ENCODE measurements at places on chromosomes 3 and 15.

- no peak for DNase-seq
These were observed 251.8 kb upstream of the RORA start for GRCh38 chr15:61480863-61481262.

- DNase-seq, result no peak
These were observed 54.2 kb downstream of the OSTN start for GRCh38 chr3:191253089-191253799.

DNA sequence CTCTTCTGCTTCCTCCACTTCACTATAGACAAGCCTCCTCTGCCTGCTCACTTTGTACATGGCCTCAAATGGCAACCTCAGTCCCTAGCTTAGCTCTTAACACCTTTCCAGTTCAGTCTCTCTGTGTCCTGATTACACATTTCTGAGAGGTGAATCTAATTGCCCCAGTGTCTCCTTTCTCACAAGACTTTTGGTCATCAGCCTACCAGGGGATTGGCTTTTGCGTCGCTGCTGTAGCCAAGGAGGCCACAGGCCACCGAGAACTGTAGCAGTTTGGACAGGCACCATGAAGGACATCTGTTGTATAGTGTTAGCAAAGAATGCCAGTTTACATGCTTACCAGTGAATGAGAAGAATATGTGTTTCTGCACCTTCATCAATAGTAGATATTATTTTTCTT, 8.5 kb downstream of the IREB2 start:
- no peak for DNase-seq

DNA sequence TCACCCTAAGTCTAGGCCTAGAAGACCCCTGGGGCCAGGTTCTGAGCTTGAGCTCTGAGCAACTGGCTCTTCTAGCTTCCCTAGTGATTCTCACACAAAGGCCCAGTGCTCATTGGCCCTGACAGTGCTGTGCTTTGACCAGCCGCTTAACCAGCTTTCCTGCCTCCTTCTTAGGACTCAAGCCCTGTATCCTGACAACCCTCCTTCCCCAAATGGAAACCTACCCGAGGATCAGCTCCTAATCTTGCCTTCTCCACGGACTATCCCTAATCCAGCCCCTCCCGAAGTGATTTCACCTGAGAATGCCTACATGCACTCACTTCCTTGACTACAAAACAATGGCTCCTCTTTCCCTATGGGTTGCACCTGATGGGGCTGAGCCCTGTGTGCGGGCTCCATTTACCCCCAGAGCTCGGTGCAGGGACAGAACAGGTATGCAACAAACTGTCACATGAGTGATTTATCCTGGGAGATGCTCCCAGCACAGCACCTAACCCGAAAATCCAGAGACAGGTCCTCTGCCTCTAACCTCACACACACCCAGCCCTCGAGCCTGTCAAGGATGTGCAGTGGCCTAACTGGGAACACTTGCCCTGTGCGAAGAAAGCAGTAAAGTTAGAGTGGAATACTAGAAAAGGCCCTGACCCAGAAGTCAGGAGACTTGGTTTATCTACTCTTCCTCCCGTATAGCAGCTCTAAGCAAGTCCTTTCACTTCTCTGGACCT, 2.3 kb downstream of the MEGF11 start:
- DNase-seq, result no peak

DNA sequence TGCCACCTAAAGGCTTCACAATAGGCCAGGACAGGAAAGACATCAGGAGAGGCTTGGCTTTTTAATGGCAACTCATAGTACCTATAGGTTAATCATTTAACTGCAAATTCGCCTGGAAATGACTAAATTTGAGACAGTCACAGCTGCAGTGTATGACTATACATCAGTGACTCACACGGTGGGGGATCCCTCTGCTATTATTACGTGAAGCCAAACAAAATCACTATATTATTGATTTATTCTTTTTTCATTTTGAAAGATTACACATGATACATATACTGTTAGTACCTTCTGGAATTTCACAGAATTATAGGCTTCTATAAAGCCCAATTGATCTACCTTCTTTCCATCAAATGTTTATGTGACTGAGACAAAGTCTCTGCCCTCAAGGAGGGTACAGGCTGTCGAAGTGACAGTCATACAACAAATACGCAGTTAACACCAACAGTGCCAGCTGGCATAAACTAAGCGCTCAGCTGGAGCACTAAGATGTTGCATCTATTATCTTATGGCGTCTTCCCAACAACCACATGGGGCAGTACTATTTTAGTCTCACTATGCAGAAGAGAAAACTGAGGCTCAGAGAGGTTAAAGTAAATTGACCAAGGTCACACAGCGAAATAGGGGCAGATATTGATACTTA, 82.0 kb upstream of the LMOD3 start:
- peak; percentile 18 for DNase-seq

- DNase-seq, result peak; percentile 89
These were observed 404.6 kb upstream of the C2CD4B start for GRCh38 chr15:62569460-62570404.

GRCh38 chr15:95567686-95568085, 762.8 kb upstream of the NR2F2 start:
- peak; percentile 88 for DNase-seq

DNA sequence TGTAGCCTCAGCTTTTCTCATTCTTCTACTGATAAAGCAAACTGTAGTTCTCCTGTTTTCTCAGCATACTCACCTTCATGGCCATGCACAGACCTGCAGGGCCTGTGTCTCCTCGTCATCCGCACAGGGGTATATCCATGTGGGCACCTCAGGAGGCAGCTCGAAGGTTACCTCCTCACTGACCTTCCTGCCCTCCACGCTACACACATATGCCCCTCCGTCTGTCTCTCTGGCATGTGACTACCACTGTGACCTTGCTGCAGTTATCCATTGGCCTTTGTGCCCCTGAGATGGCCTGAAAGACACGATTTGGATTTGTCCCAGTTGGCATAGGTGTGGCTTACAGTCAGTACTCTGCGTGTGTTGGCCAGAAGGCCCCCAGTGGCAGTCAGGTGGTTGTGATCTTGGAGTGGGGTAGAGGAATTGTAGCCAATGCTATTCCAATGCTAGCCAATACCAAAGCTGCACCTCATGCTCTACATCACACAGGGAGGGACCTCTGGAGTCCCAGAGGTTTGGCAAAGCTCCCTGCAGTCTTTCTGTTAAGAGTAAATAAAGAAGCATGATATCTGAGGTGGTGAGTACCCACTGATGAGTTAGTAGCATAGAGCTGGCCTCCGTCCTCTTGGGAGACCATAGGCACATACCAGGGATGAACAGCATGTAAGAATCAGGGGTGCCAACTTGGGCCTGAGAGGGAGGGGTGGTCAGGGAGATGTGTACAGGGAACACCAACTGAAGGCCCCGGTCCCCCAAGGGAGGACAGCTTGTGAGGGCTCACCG, 143.4 kb downstream of the EEFSEC start:
- no peak for DNase-seq

DNA sequence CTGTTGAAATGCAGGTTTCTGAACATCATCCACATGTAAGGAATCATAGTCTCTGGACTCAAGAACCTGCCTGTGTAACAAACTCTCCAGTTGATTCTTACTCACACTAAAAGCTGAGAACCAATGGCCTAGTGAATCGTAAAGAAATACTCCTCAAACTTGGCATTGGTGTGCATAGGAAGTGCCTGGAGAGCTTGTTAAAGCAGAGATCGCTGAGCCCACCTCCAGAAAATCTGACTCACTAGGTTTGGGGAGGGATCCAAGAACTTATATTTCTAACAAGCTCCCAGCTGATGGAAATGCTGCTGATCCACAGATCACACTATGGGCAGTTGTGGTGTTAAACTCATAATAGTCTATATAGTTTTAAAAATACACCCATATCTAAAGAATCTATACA, 55.8 kb upstream of the LMCD1 start:
- DNase-seq, result peak; percentile 95

- no peak for DNase-seq
These were observed 18.4 kb downstream of the CLDN1 start for GRCh38 chr3:190303884-190304283.

GRCh38 chr3:52305926-52306325, 10.2 kb upstream of the DNAH1 start:
- DNase-seq, result no peak

DNA sequence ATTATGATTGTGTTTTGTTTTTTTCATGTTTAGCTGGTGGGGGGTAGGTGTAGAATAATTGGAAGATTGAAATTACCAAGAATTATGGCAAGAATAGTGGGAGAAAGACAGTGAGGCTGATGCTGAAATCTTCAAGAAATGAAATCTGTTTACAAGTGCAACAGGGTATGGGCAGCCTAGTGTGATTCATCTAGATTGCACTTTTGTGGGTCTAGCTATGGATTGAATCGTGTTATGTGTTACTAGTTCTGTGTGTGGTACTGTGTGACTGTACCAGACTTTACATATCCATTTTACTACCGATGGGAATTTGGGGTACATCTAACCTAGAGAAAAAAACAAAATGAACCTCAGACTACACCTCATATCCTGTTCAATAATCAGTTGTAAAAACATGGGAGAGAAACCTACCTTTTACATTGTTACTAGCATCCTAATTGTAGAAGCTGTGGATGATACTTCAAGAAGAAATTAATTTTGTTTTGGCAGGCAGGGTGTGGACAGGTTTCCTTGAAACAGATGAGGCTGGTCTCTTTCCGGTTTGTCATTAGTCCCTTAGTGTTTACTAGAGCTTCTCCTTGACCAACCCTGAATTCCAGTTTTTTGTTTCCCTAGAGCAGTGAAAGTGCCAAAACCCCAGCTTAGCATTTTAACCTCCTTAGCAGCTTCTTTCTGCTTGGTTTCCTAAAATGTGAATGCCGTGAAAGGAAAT, 47.9 kb downstream of the OPA1 start:
- peak; percentile 25 for DNase-seq

DNA sequence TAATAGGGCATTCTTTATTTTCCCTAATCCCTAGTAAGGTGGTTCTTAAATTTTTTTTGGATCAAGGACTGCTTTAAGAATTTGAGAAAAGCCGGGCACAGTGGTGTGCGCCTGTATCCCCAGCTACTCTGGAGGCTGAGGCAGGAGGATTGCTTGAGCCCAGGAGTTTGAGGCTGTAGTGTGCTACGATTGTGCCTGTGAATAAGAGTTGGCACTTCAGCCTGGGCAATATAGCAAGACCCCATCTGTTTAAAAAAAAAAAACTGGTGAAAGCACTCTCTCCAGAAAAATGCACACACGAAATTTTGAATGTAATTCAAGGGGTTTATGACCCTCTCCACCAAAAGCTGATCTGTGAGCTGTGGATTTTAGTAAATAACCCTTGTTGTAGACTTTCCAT, 32.0 kb downstream of the CALML4 start:
- DNase-seq, result no peak

DNA sequence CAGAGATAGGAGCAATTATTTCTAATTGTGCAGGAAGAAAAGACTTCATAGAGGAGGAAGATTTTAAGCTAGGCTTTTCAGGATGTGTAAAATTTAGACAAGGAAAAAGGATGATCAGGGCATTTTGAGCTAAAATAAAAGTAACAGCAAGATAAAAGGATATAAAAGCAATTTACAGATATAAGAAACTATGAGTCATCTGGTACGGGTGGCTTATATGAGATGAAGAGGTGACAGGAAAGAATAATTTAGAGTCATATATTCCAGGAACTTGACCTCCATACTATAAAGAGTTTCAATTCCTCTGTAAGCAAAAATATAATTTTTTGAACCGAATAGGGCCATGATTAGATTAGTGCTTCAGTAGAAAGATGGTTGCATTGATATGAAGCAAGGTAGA, 273.7 kb downstream of the RBMS3 start:
- DNase-seq, result no peak

DNA sequence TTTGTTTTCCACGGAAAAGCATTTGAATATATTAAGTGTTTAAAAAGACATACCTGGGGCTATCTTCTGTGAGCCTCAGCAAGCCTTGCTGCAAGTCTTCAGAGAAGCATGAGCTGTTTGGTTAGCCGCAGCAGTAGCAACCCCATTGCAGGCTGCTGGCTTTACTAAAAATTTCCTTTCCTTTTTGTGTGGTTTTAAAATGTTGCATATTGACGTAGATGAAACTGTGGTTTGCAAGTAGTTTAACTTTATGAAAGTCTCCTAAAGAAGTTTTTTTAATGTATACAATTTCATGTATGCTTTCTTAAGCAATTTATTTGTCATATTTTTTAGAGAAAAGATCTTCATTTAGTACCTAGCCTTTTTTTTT, at the start of gene GPR171:
Gene GPR171 (minus strand): TSS at position 166 of the 370 bp plus-strand sequence. CDS start 3,830 bp downstream, outside the sequence.
- DNase-seq, result no peak

- DNase-seq, result no peak
These were observed 28.1 kb upstream of the INSYN1 start for GRCh38 chr15:73781038-73781925.

DNA sequence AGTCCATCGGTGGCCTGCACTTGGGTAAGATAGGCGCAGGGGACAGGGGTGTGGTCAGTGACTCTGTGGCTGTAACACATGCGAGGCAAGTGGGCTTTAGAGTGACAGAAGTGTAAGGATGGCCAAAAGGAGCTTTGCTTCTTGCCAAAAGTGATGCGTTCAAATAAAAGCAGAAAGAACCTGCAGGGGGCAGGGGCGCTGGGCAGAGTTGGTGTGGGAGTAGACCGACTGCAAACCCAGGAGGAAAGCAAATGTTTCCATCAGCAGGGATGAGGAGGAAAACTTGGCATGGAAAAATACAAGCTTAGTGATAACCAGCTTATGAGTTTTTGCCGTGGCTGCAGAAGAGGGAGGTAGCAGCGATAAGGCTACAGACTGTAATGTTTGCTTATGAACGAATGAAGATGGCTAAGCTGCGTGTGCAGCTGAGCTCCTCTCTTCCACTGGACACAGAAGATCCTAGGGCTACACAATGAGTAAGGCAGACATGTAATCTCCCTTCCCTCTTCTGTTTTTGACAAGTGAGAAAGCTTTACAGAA, 149.4 kb downstream of the WNT5A start:
- no peak for DNase-seq

DNA sequence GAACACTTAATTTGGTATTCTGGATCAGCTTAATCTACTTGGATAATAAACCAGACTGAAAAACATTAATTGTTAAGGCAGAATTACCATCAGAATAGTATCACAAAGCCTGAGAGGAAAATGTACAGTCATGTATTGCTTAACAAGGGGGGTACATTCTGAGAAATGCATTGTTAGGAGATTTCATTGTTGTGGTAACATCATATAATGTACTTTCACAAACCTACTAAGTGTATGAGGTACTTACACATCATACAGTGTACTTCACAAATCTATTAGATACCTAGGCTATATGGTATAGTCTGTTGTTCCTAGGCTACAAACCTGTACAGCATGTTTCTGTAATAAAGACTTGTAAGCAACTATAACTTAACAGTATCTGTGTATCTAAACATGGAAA, 68.2 kb downstream of the NBEAL2 start:
- no peak for DNase-seq

- DNase-seq, result peak; percentile 93
These were observed 67.6 kb upstream of the TGFBR2 start for GRCh38 chr3:30538791-30539190.
